Neural progenitor cell (in vitro differentiated cells): ENCODE measurements at places on chromosomes 4 and X. TPM values are rescaled to one million over a fixed set of nuclear protein-coding genes. Genes with fewer than 3 reads are reported as not detected.
A peak's percentile ranks its signal among the peaks of the same experiment; 100 is the strongest.

Gene DGKQ
- total RNA-seq: 5.1 and 16.0 TPM in 2 replicates

Gene AFP
- 0.62 TPM in 1 of 2 replicates, not detected in the other for total RNA-seq

Gene TENM3
- total RNA-seq: 78.7 and 126 TPM in 2 replicates

Gene EGF
- 6.2 and 6.6 TPM in 2 replicates for total RNA-seq

Gene TEC
- 0.22 TPM in 1 of 2 replicates, not detected in the other for total RNA-seq

Gene SLC9B1
- not detected in 2 replicates for total RNA-seq

Gene NCAPG
- 132 and 211 TPM in 2 replicates for total RNA-seq

Gene VSIG4
- total RNA-seq: not detected in 2 replicates

Gene MAGEB1
- not detected in 2 replicates for total RNA-seq

- H3K27me3 ChIP-seq: no peaks in the 10 kb centered on the region
- H3K36me3 ChIP-seq: peaks cover 6% of the 10 kb centered on the region
- H3K4me3 ChIP-seq: no peak overlapping the region
- no peaks in the 10 kb centered on the region for H3K4me1 ChIP-seq
- DNase-seq: no peak
These were observed 19.6 kb upstream of the FRG1 start for GRCh38 chr4:189921058-189921457.

GRCh38 chr4:40587826-40588225 is 41.8 kb downstream of the RBM47 start:
- H3K27ac ChIP-seq: no peak overlapping the region
- DNase-seq: no peak
- no peak overlapping the region for H3K4me3 ChIP-seq
- no peaks in the 10 kb centered on the region for H3K27me3 ChIP-seq

GRCh38 chrX:29155286-29155685 is 568.0 kb downstream of the IL1RAPL1 start:
- H3K27me3 ChIP-seq: no peaks in the 10 kb centered on the region
- H3K27ac ChIP-seq: no peak overlapping the region
- H3K36me3 ChIP-seq: no peaks in the 10 kb centered on the region

DNA sequence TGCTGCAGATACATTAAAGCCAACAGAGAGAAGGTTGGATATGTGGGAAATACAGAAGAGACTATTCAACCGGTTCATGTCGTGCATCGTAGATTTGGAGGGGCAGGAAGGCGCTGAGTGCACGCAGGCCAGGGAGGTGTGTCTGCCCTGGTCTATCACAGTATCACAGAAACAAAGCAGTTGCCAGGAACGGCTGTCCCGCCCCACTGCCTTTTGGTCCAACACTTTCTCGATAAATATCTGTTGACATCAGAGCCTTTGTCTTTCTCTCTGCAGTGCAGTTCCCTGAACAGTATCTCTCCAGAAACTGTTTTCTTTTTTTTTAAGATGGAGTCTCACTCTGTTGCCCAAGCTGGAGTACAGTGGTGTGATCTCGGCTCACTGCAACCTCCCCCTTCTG is 151.1 kb upstream of the BCOR start:
- peaks cover 22% of the 10 kb centered on the region for H3K4me1 ChIP-seq
- H3K27ac ChIP-seq: no peak overlapping the region
- H3K27me3 ChIP-seq: no peaks in the 10 kb centered on the region

DNA sequence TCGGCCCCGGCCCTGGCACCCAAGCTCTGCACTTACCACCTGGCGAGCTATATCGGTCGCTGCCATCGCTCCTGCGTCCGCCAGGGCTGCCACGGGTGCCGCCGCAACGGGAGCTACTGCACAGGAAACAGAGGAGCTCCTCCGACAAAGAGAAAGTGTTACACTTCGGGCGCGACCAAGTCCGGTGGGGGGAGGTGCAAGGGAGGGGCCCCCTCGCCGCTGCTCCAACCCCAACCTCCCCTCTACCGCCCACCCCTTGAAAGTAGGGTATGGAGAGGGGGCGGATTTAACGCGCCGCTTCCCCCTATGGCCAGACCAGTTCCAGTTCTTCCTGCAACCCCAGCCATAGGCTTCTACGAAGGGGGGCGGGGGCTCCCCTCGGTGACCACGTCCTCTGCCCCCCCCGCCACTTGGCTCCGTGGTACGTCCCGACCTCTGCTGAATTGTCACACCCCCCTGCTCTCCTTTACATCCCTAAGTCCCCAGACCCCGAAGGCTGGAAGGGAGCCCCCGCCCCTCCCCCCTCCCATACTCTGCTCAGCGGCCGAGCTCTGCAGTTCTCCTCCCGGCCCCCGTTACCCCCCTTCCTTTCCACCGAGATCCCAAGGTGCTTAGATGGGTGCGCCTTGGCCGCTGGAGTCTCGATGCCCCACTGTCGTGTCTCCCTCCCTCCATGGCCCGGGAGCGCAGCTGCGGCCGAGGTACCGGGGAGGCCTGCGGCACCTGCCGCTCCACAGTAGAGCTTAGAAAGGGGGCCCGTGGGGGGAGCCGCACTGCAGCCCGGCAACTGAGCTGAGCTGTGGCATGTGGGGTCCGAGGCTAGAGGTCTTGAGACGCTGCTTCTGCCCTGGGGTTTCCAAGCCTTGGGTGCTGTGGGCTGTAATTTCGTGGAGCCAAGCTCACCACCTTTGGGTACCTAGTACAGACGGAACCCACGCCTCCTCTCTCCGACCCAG is at the start of gene SEPTIN6:
TSS of gene SEPTIN6 (minus strand) at position 129 of the 956 bp plus-strand sequence. CDS start at position 66, 63 bp downstream.
- H3K4me3 ChIP-seq: peak within 1 kb of the TSS; percentile 64
- peaks cover 41% of the 10 kb centered on the region for H3K27me3 ChIP-seq
- H3K36me3 ChIP-seq: no peaks in the 10 kb centered on the region

GRCh38 chr4:164488114-164488513 is 265.8 kb upstream of the SMIM31 start:
- H3K27ac ChIP-seq: no peak overlapping the region
- H3K36me3 ChIP-seq: no peaks in the 10 kb centered on the region
- no peaks in the 10 kb centered on the region for H3K27me3 ChIP-seq
- H3K4me1 ChIP-seq: no peaks in the 10 kb centered on the region

DNA sequence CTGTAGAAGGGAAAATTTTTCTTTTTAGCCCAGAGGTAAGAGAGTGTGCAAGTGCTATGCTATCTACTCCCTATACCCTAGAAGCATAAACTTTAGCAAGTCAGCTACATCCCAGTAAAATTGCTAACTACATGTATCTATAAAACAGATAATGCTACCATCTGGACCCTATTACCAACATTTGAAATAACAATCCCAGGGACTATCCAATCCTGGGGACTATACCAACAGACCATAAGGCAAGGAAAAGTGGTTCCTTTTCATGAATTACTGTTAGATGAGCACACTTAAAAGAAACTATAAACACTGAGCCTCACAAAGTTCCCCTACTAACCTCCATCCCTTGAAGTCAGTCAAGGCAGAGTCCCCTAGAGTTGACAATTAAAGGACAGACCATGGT is 213.6 kb upstream of the VEGFC start:
- no peaks in the 10 kb centered on the region for H3K4me1 ChIP-seq
- H3K36me3 ChIP-seq: no peaks in the 10 kb centered on the region
- no peak overlapping the region for H3K4me3 ChIP-seq
- no peak for DNase-seq
- H3K27ac ChIP-seq: no peak overlapping the region

GRCh38 chr4:41143311-41144039 is 70.9 kb downstream of the APBB2 start:
- no peak overlapping the region for H3K4me3 ChIP-seq
- H3K27ac ChIP-seq: no peak overlapping the region
- DNase-seq: no peak
- no peaks in the 10 kb centered on the region for H3K36me3 ChIP-seq

DNA sequence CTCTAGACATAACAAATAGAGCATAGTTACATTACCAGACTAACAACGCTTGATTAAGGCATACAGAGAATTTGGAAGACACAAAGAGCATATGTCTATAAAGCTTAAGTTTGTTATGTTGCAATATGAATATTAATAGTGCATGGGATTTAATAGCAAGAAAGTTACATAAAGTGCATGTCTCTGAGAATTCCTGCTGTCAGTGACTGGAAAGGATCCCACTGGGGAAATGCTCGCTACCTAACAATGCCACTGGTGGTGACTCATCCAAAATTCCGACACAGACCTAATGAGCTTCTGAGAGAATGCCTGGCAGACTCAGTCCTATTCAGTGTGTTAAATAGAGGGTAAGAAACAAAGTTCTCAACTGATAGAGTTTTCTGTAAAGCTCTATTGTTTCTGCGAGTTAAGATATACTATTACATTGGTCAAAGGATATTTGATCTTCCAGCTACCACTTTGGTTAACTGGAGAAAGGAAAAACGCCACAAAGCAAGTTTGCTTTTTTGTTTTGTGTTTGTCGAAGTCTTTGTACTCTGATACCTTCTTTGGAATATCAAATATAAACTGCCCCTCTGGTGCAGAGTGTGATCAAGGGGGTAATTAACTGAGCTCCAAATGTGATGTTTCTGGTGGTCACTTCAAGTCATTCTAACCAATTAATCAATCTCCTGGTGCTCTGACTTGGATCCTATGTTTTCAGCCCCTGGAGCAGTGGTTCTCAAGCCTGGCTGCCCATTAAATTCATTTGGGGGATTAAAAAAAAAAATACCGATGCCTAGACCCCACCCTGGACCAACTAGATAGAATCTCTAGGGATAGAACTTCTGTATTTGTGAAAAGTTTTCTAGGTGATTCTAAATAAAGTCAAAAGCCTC is 107.9 kb downstream of the PALLD start:
- peak overlapping the region; percentile 89 for H3K27ac ChIP-seq
- DNase-seq: peak; percentile 90
- no peaks in the 10 kb centered on the region for H3K36me3 ChIP-seq
- H3K27me3 ChIP-seq: no peaks in the 10 kb centered on the region

DNA sequence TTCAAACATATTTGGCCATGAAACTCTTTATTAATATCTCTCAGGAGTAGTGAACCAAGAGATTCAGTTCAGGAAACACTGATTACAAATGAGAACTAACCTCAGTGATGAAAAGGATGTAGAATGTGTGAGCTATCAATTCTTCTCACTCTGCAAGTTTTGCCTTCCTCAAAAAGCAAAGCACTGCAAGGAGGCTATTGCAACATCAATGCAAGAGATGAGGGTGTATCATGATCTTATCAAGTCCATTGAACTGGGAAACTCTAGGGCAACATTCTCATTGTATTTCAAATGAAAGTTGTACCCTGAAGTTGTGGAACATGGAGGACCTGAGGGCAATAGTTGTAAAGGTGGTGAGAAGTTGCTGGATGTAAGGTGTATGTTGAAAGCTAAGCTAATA is 56.4 kb upstream of the VEGFC start:
- H3K27ac ChIP-seq: no peak overlapping the region
- no peaks in the 10 kb centered on the region for H3K27me3 ChIP-seq
- H3K36me3 ChIP-seq: no peaks in the 10 kb centered on the region
- no peak overlapping the region for H3K4me3 ChIP-seq
- H3K4me1 ChIP-seq: no peaks in the 10 kb centered on the region
- DNase-seq: no peak
